GM03348 (cell line): ENCODE measurements at places on chromosomes 1 and 21.

DNA sequence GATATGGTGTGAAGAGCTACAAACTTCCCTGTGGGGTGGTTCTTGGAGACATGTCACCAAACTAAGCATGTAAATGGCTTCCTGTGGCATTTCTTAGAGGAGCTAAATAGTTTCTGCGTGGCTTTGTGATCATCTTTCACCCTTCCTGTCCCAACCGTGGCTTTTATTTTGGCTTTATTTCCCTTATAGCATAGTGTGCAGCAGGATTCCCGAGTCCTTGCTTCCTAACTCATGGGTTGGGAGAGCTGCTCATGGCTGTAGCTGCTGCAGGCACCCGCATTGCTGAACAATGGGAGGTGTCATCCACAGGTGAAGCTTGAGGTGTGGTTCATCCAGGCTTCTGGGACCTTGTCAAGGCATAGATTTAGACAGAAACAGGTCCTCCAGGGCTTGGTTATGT is 192.0 kb downstream of the SDCCAG8 start:
- no peak for DNase-seq

- DNase-seq, result peak; percentile 90
These were observed at the start of gene ECE1 for GRCh38 chr1:21289700-21290545. TSS of gene ECE1 (minus strand) at chr1:21290463. CDS start at chr1:21290414, 49 bp downstream.

GRCh38 chr1:196649990-196650389 is 1.9 kb upstream of the CFH start:
- DNase-seq, result no peak

DNA sequence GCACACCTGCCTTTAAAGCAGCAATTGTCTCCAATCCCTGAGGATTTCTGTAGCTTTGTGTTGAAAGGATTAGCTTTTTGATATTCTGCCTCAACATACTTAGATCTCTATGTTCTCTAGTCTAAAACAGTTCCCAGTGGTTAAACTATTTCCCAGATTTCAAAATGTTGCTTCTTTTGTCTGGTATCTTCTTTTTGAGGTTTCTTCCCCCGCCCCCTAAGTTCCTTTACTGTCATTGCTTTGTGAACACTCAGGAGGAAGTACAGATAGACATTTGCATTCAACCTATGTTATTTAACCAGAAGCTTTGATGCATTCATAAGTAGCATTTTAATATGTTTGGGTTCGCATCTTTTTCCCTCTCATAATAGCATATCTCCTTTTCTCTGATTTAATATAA is 33.5 kb downstream of the CYYR1 start:
- DNase-seq, result no peak

GRCh38 chr1:156162430-156163037 is 9.1 kb downstream of the SEMA4A start:
- no peak for DNase-seq

- DNase-seq, result no peak
These were observed 21.2 kb downstream of the PCAT6 start for GRCh38 chr1:202831906-202832305.

- no peak for DNase-seq
These were observed 702.8 kb downstream of the PTPRU start for GRCh38 chr1:29939079-29939478.

- no peak for DNase-seq
These were observed 109.3 kb downstream of the GDAP2 start for GRCh38 chr1:117820096-117820495.

DNA sequence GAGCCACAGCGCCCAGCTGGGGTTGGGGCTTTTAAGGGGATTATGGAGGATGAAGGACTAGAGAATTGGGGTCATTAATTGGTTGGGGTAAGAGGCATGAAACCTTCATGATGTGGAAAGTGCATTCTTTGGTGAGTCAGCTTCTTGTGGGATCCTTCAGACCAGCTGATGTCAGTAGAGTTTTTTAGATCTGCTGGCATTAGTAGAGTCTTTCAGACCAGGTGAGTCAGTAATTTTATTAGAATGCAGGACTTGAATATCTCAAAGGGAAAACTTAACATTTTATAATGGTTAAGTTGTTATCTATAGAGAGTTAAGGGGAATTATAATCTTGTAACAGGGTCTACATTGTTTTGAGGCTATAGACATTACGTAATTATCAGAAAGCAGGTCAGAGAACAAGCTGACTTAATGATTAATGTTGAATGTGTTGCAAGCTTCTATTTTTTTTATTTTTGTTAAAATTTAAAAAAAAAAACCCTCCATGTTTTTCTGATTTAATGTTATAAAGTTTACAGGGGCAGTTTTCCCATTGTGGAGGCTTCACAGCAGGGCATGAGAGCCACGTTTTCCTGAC is 160.9 kb upstream of the FMN2 start:
- no peak for DNase-seq

GRCh38 chr1:171845998-171846397 is 4.7 kb downstream of the DNM3 start:
- DNase-seq, result no peak

DNA sequence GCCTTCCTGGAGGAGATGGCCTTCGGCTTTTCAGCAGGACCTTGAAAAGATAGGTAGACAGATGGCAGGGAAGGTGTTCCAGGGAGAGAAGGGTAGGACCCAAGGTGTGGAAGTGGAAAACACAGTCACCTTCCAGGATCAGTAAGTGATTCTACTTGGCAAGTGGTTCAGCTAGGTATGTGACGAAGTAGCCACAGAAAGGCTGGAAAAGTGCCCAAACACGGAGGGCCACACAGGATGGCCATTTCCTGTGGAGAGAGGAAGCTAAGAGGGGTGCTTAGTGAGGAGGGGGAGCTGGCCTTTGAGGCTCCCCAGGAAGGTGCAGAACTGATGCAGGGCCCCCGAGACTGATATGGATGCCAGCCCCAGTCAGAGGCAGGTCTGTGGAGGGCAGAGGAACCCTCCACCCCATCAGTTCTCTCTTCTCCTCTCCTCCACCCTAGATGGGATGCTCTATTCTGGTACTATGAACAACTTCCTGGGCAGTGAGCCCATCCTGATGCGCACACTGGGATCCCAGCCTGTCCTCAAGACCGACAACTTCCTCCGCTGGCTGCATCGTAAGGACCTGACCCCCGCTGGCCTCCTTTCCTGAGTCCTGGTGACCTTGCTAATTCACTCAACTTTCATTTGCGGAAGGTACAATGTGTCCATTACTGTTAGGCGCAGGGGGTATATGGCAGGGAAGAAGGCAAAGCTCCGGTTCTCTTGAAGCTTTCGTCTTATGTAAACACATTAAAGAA is 6.8 kb downstream of the SEMA4A start:
- DNase-seq, result no peak

DNA sequence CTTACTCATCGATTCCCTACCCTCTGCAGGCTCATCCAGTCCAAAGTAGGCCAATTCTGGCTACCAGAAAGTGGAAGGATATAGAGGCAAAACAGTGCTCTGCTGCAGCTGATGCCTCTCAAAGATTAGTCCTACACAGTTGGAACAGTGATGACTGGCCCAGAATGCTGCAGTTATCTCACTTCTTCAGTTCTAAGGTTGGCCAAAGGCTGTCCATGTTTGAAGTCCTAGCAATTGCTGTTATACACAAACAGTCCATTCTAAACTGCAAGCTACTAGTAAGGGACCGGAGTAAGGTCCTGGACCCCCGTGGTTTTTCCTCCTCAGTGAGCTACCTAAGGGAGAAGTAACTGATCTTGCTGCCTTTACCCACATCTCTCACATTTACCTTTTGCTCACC is 129.1 kb upstream of the NRIP1 start:
- DNase-seq, result no peak

DNA sequence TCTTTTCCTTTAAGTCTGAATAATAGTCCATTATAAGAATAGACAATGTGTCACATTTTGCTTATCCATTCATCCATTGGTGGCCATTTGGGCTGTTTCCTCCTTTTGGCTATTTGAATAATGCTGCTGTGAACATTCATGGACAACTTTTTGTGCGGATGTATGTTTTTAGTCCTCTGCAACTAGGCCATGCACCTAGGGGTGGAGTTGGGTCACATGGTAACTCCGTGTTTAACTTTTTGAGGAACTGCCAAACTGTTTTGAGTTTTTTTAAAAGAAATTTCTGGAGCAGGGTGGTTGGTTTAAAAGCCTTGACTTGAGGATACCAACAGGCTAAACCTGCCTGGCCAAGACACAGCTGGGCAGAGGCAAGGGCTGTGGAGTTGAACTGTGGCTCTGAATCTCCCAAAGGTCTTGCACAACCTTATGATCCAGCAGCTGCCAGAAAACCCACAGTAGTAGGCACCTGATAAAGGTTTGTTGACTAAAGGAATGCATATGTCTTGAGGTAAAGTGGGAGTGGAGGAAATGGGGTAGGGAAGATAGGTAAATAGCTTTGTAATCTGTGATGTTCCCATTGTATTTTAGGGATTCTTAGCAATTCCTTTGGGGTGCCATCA is 5.6 kb upstream of the RPTN start:
- DNase-seq, result no peak

GRCh38 chr1:198141668-198142351 is 15.0 kb upstream of the NEK7 start:
- DNase-seq, result no peak

DNA sequence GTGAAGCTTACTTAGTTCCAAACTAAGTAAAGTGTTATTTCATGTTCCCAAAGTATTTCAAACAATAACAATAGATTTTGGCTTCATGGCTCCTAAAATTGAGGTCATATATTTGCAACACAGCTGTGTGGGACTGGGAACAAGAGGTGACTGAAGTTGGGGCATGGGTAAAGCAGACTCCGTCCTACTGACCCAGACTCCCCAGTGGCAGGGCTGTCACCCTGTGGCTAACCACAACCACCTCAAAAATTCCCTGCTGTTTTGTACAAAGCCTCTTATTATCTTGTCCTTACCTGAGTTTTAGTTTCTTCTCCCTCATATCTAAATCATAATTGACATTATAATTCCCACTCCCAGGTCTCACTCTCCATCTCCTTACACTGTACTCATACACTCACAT is 117.6 kb downstream of the PTGER3 start:
- no peak for DNase-seq

DNA sequence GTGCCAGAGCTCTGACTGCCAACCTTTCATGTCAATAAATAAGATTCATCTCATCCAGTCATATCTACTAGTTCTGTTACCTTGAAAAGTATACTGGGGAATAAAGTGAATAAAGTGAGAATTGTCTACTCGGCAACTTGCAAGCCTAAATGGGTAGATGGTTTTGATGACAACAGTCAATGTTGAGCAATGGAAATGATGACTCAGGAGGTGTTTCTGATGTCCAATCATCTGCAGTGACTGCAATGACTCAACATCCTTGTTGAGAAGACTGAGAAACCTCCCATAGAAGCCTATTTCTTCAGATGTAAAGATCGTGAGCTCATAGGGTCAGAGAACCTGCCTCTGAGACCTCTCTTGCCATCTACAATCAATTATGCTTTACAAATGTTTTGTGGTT is 276.4 kb downstream of the SPATA17 start:
- DNase-seq, result no peak

GRCh38 chr1:30371888-30372791 is 351.2 kb downstream of the MATN1 start:
- DNase-seq, result no peak

GRCh38 chr1:180252638-180253536 is 22.8 kb downstream of the LHX4 start:
- peak; percentile 84 for DNase-seq

DNA sequence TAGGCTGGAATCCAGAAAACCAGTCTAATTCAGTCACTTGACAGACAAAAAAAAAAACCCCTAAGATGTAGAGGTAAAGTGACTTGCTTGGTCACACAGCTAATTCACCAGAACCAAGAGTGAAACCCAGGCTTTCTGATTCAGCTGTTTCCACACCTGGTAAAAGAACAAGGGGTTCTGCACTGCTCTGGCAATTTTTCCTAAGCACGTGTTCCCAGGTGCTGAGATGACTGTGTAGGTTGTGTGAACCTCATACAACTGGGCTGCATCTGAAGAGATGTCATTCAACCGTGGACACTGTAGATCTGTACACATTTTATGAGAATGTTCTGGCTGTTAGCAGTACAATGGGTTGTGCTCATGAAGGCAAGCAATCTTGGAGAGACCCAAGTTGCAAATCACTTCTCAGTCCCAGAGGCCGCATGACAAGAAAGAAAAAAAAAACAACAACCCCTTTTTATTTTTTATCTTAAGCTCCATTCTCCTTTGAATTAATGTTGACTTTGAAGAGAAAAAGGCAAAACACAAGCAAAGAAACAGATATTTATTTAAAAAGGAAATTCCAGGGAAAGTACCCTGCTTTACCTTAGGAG is 95.4 kb downstream of the INTS7 start:
- no peak for DNase-seq

DNA sequence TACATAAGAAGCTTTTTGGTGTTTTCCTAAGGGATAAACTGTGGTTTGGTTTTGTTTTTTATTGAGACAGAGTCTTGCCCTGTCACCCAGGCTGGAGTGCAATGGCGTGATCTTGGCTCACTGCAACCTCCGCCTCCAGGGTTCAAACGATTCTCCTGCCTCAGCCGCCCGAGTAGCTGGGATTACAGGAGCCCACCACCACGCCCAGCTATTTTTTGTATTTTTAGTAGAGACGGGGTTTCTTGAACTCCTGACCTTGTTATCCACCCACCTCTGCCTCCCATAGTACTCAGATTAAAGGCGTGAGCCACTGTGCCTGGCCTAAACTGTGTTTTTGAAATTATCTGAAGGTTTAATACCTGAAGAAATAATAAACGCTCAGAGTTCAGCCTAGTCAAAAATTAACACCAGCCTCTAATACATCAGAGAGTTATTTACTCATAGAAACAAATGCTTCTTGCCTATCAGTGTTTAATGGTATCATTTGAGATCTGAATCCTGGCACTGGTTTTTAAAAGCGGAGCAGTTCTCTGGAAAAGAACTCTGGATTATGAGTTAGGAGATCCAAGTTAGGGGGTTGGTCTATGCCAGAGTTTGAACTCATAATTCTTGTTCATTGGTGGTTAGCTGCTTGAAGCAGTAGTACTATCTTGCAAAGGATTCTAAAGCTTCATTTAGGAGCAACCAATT is 28.7 kb downstream of the ARID4B start:
- no peak for DNase-seq

- no peak for DNase-seq
These were observed 124.6 kb downstream of the CNIH3 start for GRCh38 chr1:224740685-224741052.

GRCh38 chr1:119133987-119134386 is 6.5 kb downstream of the WARS2 start:
- DNase-seq, result peak; percentile 62

DNA sequence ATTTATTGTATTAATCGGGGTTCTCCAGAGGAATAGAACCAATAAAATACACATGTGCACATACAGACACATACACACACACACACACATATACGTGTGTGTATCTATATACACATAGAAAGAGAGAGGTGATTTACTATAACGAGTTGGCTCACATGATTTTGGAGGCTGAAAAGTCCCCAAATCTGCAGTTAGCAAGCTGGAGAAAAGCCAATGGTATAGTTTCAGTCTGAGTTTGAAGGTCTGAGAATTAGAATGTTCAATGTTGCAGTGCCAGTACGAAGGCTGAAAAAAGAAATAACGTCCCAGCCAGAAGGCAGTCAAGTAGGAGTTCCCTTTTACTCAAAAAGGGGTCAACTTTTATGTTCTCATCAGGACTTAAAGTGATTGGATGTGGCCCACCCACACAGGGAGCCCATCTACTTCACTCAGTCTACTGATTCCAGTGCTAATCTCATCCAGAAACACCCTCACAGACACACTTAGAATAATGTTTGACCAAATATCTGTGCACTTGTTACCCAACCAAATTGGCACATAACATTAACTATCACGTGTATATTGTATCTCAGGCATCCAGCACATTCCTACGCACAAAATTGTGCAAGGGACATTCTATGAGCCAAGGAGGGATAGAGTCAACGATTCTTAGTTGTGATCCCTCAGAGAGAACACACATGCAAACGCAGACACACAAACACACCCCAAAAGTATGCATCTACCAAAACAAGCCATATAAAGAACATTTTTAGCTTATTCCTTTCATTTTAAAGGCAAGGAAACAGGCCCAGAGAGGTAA is 195.5 kb upstream of the DUSP10 start:
- no peak for DNase-seq
